Pulmonary artery endothelial cell (primary cell): ENCODE measurements at places on chromosomes 1 and 21. TPM values are rescaled to one million over a fixed set of nuclear protein-coding genes. Genes with fewer than 3 reads are reported as not detected.

TNNT2 gene
- total RNA-seq: not detected in 2 replicates

ATAD3C gene
- 0.20 TPM in 1 of 2 replicates, not detected in the other for total RNA-seq

ARTN gene
- total RNA-seq: not detected in 2 replicates

UFC1 gene
- total RNA-seq: 124 and 130 TPM in 2 replicates

NECTIN4 gene
- total RNA-seq: 0.14 and 0.53 TPM in 2 replicates

TBX15 gene
- total RNA-seq: 0.04 TPM in 1 of 2 replicates, not detected in the other

PLA2G2C gene
- total RNA-seq: not detected in 2 replicates

PYHIN1 gene
- total RNA-seq: not detected in 2 replicates

PCBP3 gene
- 0.13 and 0.14 TPM in 2 replicates for total RNA-seq

CHD5 gene
- 0.04 and 0.07 TPM in 2 replicates for total RNA-seq

GBP4 gene
- total RNA-seq: 3.1 and 10.5 TPM in 2 replicates

FCMR gene
- total RNA-seq: not detected in 2 replicates

S100B gene
- total RNA-seq: not detected in 2 replicates

NTNG1 gene
- total RNA-seq: 0.20 and 0.78 TPM in 2 replicates

ITLN1 gene
- total RNA-seq: 0.32 TPM in 1 of 2 replicates, not detected in the other

NPPA gene
- total RNA-seq: not detected in 2 replicates

WNT3A gene
- total RNA-seq: not detected in 2 replicates

KCNQ4 gene
- 0.04 TPM in 1 of 2 replicates, not detected in the other for total RNA-seq
